SIG-M5 (cell line): ENCODE measurements at places on chromosomes 11 and 22.

DNA sequence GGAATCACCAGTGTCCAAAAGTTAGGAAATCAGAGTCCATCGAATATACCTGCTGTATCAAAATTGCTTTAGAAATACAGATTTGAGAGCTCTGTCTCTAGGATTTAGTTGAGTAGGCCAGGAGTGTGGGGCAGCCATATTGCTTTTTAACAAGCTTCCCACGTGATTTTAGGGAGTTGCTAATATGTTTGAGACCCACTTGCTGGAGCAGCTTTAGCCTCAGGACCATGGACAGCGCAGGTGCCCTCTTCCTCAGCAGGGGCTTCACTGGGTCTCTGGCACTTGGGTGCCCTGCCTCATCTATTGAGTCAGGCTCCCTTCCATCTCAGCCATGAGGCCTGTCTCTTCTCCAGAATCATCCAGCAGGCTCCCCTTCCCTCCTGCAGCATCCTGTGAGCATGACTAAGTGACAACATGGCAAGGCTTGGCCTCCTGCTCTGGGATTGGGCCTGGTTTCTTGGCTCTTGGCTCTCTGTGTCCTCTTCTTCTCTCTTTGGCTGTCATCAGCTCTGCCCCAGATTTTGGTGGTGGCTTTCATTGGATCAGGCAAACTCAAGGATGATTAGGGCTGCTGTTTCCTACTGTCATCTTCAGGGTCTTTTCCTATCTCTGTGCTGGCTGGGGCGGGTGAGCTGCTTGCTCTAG is 70.0 kb downstream of the SGSM1 start:
- no peak for DNase-seq

- no peak for DNase-seq
These were observed 35.9 kb downstream of the RPL3 start for GRCh38 chr22:39283322-39284141.

GRCh38 chr11:56885177-56885576 is 103.5 kb upstream of the OR5AK2 start:
- DNase-seq = no peak

DNA sequence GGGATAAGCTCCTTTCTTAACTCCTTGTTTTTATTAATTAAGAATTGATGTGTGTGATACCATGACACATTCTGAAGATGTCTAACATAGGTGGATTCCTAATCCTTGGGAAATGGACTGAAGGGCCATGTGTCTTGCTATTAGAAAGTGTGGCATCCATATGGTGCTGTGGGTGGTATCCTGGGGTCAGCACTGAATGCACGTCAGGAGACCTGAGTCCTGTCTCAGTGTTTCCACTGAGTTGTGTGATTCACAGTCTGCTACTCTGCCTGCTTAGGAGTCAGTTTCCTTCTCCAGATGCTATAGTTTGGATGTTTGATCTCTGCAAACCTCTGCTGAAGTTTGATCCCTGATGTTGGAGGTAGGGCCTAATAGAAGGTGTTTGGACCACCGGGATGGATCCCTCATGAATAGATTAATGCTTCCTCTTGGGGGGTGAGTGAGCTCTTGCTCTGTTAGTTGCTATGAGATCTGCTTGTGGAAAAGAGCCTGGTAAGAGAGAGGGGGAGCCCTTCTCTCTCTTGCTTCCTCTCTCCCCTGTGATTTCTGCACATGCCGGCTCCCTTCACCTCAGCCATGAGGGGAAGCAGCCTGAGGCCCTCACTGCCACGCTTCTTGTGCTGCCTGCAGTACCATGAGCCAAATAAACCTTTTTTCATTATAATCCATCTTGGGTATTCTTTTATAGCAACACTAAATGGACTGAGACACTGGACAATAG is 666.5 kb downstream of the NTM start:
- DNase-seq = no peak

GRCh38 chr22:22855617-22856308 is 31.9 kb upstream of the IGLL5 start:
- DNase-seq = no peak

DNA sequence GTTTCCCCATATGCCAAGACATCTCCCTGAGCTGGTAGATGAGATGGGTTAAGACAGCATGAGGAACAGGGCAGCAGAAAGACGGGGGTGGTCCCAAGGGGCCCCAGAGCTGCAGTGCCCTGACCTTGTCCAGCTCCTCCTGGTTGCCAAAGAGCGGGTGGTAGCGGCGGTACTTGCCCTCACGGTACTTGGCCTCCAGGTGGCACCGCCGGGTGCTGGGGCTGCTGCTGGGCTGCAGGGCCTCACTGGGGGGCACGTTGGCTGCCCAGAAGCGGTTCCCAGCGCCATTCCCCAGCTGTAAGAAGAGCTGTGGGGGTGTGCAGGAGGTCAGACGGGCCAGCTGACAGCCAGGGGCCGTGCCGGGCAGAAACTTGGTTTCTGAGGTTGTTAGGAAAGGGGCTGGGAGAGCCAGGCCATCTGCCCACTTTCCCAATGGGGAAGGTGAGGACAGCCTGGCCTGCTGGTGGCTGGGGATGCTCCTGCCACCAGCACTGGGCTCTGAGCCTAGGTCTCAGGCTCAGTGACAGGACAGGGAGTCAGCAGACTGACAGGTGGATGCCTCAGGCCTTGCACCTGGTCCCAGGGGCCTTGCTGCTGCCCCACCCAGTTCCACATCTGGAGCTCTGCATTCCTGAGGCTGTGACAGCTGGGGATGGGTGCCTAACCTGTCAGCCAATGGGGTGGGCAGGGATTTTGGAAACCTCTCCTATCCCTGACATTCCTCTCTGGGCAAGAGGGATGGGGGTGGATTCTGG is 30.0 kb upstream of the PDE2A start:
- no peak for DNase-seq

DNA sequence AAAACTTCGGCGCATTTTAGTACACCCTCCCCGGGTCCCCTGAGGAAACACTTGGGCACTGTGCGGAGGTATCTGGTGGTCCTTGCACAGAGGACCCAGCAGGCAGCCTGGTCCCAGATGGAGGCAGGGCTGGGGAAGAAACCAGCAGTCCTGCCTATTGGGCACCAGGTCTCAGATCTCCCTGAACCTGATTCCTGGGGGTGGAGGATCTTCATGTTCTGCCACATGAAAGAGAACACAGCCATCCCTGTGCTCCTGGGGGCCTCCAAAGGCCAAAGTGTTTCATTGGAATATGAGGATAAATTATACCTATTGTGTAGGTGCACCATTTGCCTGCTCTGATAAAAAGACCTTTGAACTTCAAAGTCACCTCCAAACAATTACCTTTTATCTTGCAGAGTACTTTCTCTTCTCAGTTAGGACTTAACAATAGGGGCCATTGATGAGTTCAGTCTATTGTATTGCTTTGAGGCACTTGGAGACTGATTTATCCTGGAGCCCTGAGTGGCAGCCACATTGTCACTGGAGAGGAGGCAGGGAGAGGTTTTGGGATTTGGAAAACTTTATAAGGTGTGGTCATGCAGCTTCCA is 1.8 kb downstream of the RCN1 start:
- no peak for DNase-seq

DNA sequence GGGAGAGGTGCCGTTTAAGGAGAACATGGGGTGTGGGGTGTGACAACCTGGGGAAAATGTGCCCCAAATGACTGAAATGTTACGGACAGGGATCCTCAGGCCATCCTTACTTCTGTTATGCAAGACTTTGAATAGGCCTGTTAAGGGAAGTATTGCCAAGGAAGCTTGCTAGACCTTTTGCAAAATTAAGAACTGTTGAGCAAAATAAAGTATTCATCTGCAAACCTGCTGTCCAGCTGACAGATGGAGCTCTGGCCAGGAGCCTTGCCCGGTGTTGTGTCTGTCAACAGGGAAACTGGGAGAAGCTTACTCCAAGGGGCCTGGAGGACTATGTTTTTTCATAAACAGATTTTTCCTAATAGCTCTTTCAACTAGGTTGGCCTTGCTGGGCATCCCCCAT is 48.0 kb downstream of the FAT3 start:
- no peak for DNase-seq

GRCh38 chr11:131579932-131580387 is 209.5 kb downstream of the NTM start:
- DNase-seq = no peak

- DNase-seq = no peak
These were observed 28.1 kb downstream of the ZNF214 start for GRCh38 chr11:6992026-6992425.

DNA sequence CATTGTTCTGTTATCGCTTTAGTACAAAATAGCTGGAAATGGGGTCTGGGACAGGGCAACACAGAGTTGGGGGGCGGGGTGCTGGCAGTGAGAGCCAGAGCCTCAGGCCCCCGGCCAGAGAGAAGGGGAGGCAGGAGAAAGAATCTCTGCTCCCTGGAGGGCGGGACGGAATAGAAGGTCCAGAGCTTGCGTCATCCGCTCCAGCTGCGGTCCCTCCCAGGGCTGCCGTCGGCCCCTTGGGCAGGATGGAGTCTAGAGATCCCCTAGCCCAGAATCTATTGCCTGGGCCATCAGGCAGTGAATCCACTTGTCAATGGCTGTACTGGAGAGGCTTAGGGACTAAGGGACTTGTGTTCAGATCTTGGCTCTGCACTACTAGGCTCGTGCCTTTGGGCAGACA is 5.0 kb downstream of the TP53I11 start:
- no peak for DNase-seq

DNA sequence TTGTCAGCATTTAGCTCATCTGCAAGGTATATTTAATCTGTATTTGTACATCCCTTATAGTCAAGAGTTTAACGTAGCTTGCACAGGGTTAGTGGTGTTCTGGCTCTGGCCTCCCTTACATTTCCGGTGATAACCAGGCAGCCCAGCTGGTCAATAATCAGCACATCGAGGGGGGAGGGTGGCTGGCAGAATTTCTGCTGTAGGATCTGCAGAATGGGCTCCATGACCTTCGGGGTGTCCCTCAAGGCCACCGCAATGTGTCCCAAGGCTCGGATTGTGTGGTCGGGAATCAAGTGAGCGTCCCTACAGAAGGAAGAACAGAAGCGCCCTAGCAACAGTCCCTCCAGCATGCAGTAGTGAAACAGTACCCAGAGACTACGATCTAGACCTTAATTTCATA is 25.1 kb downstream of the SERPIND1 start:
- DNase-seq = no peak

DNA sequence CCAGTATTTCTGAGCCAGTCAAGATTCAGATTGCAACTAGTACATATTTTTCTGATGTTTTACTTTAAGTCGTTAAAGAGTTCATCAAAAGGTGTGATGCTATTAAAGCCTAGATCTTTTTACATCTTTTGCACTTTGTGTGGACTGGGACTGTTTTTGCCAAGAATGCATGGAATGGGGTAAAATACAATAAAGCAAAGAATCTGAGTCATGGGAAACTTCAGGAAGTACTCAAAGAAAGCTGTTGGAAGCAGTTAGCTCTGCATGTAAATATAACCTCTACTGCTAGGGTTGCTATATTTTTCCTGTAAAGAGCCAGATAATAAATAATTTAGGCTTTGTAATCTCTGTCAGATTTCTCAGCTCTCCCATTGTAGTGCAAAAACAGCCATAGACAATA is 20.9 kb downstream of the ATXN10 start:
- DNase-seq = no peak

GRCh38 chr11:6570691-6571427 is 32.6 kb downstream of the RRP8 start:
- DNase-seq = no peak

DNA sequence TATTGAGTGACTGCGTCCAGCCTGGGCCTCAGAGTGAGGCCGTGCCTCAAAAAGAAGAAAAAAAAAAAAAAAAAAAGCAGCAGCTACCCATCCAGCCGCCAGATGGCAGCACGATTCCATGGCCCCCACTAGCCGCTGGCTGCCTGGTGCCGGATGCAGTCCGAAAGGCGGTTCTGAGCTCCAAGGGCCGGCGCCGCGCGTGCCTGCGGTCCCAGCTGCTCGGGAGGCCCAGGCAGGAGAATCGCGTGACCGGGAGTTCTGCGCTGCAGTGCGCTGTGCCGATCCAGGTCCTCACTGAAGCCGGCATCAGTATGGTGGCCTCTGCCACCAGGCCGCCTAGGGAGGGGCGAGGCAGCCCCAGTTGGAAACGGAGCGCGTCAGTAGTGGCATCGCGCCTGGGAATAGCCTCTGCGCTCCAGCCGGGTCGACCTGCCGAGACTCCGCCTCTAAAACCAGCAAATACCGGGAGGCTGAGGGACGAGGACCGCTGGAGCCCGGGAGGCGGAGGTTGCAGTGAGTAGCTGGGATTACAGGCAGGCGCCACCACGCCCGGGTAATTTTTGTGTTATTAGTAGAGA is 19.3 kb downstream of the SCARF2 start:
- no peak for DNase-seq

GRCh38 chr11:15839061-15839460 is 517.3 kb downstream of the SOX6 start:
- no peak for DNase-seq
